ENCODE measurements at places on chromosomes 6 and 20.

- DNase-seq: no peak
These were observed 102.3 kb upstream of the FRMD1 start for GRCh38 chr6:168181316-168181715.

- DNase-seq: no peak
These were observed 16.6 kb downstream of the SYNDIG1 start for GRCh38 chr20:24485981-24486380.

DNA sequence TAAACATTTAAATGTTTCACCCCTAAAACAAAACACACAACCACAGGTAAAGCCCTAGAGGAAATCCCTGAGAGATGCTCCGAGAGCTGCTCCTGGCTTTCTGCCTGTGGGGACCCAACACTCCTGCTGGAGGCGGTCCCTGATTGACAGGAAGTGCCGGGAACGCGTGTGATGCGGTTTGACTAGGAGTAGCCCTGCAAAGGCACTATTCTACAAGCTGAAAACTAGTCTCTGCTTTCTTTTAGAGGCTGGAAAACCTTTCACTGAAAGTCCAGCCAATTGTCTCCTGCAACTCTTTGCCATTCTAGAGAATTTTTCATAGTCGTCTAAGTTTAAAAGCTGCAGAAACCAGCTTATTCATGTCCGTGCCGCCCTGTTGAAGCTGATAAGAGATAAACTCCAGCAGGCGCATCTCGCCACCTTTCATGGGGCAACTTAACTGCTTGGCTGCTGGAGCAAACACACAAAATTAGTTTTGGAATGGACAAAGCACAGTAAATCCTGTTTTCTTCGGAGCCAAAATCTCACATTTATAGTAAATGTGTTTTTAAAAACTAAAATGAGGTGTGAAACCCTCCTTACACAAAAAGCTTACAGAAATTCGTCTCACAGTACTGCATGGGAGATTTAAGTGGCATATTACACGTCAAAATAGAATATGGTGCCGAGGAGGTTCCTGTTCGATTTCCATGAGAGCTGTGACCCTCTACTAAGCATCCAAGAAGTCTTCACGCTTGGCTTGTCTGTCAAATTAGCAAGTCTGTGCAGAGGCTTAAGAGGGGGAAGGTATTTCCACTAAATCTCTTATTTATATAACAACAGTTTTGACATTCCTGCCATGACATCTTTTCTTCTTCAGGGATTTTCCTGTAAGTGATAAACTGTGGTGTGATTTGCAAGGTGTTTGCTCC, 46.9 kb downstream of the DACT2 start:
- peak; percentile 39 for DNase-seq

DNA sequence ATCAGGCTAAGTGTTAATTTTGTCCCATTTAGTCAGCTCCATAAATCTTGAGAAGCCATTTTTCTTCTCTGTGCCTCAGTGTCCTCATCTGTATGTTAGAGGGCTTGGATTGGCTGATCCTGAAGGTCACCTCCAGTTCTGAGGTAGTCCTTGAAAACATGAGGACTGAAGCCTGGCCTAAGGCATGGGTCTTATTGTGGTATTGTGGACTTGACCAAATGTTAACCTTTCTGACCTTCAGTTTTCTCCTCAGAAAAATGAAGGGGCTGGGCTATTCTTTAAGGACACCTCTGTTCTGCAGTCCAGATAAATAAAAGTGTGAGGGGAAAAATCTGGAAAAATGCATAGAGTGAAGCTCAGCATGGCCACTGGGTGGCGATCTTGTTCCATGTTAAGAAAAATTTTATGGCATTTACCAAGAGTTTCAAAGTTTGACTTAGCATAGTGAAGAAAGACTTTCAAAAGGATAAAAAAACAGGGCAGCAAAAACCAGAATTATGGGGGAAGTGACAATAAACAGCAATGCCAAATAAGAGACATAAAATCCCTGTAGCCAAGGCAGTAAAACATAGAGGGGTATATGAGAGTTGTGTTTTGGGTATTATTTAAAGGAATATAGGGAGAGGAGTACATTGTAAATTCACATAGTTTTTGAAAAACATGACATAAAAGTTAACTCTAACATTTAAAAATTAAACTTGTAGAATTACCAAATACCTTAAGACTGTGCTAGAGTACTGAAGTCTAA, 13.2 kb upstream of the TFB1M start:
- DNase-seq: peak; percentile 86

DNA sequence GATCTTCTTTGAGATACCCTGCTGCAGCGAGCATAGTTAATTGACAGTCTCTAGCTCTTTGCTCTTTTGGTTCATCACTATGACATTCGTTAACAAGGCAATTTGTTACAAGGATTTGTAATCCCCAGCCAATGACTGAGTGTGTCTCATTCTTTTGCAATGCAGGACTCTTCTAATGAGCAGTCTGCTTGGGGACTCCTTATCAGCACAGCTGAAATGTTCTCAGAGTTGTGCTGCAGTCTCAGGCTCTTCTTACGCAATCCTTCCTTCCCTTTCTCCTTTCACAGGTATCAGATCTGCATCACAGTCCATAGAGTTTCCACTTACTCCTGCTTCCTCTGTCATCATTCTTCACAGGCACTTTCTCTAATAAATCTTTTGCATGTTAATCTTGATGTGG, 161.2 kb upstream of the OGFRL1 start:
- no peak for DNase-seq

DNA sequence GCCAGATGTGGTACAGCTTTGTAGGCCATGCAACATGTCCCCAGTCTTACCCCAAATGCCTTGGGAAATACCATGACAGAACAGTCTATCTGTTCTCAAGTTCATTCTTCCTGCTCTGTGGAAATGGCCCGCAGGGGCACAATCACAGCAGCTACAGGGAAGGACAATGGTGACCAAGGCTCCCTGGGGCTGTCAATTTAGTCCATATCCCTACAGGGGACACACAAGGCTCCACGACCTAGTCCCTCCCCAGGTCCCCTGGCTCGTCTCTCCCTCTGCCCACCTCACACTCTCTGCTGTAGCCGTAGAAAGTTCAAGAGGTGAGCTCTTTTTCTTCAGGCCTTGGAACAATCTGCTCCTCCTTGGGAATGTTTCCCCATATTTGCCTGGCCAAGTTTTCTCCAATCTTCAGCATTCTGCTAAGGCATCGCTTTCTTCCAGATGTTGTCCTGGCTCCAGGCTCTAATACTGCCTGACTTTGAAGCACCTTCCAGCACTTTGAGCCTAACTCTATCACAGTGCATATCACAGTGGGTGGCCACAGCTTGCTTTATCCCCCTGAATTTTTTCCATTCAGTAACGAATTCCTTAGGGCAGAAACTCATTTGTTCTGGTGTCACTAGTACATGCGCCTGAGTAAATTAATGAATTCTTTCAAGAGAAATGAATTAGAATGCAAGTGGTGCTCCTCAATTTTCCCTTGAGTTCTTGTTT, 92.6 kb downstream of the MAP3K7 start:
- DNase-seq: no peak

- DNase-seq: peak; percentile 16
These were observed 306.0 kb downstream of the FARS2 start for GRCh38 chr6:5567352-5567751.

GRCh38 chr6:17347012-17347411, 46.4 kb upstream of the CAP2 start:
- DNase-seq: no peak

DNA sequence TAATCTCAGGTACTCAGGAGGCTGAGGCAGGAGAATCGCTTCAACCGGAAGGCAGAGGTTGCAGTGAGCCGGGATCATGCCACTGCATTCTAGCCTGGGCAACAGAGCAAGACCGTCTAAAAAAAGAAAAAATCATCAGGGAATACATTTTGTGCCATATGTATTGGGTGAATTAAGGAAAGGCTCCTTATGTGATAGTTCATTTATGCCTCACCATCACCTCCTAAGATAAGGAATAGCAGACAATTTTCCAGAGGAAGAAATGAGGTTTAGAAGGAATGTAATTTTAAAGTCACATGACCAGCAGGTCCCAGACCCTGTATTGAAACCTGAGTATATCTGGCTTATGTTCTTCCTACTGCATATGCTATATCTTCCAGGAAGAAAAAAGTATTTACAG, 93.9 kb upstream of the FOXC1 start:
- no peak for DNase-seq

GRCh38 chr6:139433631-139434419, 59.4 kb upstream of the CITED2 start:
- DNase-seq: peak; percentile 84

- DNase-seq: no peak
These were observed 290.9 kb upstream of the TSHZ2 start for GRCh38 chr20:52681288-52681687.

GRCh38 chr6:89859744-89860143, 30.1 kb downstream of the CASP8AP2 start:
- no peak for DNase-seq

DNA sequence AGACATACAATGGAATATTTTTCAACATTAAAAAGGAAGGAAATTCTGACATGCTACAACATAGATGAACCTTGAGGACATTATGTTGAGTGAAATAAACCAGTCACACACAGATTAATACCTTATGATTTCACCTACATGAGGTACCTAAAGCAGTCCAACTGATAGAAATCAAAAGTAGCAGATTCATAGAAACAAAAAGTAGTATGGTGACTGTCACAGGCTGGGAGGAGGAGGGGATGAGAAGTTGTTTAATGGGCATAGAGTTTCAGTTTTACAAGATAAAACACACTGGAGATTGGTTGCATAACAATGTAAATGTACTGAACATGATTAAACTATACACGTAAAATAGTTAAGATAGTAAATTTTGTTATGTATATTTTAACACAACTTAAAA, 48.5 kb upstream of the OLIG3 start:
- DNase-seq: no peak

DNA sequence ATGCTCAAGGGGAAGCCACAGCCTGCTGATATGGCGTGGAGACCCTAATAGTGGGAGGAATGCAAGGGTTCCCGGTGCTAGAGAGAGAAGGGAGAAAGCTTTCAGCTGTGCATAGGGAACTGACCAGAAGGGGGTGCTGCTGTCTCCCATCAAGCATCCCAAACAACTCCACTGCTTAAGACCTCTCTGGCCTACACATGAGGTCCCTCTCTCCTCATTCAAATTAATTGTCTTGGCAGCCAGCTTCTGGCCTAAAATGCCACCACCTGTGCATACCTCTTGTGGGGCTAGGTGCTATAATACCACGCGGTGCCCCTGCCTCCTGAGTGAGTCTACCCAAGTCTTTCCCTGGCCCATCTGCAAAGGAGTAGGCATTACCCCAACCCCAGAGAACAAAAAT, 14.5 kb downstream of the ADISSP start:
- peak; percentile 77 for DNase-seq

GRCh38 chr6:50116797-50117542, 67.2 kb upstream of the DEFB112 start:
- no peak for DNase-seq

DNA sequence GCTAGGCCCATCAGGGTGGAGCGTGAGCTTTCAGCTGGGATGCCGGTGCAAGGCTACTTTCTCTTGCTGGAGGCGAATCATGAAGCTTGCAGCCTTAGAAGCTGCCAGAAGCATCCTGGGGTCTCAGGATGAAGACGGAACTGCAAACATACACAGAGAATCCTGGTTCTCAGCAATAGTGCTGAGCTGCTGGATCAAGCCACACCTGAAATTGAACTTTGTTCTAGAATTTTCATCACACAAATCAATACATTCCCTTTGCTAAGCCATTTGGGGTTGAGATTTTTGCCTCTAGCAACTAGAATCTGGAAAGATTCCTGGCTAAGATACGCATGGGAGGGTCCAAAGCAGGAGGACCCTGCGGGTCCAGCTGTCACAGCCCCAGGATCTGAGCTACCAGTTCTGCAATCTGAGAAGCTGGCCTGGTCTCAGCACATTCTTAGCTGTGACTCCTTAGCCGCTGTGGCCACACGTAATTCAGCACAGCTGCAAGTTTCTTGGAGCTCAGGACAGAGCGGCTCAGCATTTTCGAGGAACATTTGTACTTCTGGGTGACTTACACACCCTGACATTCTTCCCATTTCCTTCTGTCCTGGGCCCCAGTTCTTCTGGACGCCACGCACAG, 6.6 kb upstream of the ARFGAP1 start:
- DNase-seq: no peak

DNA sequence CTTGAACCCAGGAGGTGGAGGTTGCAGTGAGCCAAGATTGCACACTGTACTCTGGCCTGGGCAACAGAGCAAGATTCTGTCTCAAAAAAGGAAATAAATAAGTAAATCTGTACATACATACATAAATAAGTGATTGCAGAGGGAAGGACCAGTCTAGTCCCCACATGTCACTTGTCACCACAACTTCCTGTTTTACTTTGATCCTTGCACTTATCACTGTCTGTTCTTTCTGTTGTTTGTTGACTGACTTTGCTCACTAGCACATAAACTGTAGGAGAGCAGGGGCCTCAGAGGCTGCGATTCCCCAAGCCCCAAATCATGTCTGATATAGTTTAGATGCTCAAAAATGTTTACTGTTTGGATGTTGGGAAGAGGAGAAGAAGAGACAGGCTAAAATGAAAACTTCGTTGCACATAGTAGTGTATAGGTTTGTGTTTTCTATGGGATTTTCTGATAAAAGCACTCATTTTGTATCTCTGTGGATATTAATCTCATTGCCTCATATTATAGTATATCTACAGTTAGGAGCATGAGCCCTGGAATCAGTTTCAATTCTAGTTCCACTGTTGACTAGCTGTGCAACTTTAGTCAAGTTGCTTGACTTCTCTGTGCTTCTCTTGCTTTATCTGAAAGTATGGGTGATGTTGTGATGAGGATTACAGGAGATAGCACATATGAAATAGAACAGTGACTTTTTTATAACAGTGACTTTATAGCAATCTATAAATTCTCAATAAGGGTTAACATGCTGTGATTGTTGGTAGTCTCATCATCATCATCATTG, 165.0 kb downstream of the TBC1D7 start:
- peak; percentile 58 for DNase-seq

GRCh38 chr20:5445611-5446010, 128.9 kb upstream of the PROKR2 start:
- DNase-seq: no peak

- no peak for DNase-seq
These were observed 18.2 kb downstream of the FERMT1 start for GRCh38 chr20:6104493-6105188.

DNA sequence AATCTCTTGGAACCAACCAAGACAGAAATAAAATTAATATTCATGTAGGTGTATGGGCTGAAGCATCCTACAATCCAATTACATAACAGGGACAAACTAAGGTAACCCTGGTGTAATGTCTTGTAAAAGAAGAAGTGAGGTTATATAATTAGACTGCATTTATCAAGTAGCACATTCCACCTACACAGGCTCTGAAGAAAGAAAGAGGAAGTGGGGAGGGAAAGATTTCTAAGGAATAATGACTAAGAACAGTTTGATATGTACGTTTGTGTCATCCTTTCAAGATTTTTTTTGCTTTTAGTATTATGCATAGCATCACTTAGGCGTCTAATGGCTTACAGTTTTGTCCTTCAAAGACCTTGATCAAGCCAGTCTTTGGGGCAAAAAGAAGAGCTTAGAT, 139.7 kb downstream of the PLCB1 start:
- peak; percentile 38 for DNase-seq

- no peak for DNase-seq
These were observed 520.0 kb upstream of the IRAK1BP1 start for GRCh38 chr6:78347191-78347916.

GRCh38 chr6:164507206-164507940, 802.0 kb downstream of the C6orf118 start:
- DNase-seq: peak; percentile 78
